ENCODE measurements at places on chromosomes 7 and 10.
A peak's percentile ranks its signal among the peaks of the same experiment; 100 is the strongest.

DNA sequence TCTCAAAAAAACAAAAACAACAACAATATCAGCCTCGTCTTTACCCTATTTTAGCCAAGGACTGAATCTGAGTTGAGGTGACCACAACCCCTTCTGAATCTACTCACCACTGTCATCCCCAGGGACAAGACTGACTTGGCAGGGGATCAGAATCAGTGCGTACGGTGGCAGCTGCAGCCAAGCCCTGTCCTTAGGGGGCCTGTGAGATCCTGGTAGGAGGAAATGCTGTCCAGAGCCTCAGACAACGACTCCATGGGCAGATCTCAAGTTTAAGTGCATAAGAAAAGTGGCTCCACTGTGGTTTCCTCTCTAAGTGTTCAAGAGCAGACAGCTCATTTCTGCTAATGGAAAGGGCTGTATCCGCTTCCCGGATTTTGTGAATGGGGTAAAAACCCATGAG lies 22.4 kb upstream of the CYTH3 start:
- H3K36me3 ChIP-seq, result no peaks in the 10 kb centered on the region
- H3K4me3 ChIP-seq, result no peak overlapping the region
- no peak overlapping the region for H3K27ac ChIP-seq
- no peaks in the 10 kb centered on the region for H3K27me3 ChIP-seq
- no peaks in the 10 kb centered on the region for H3K4me1 ChIP-seq
- no peak for DNase-seq

- H3K27me3 ChIP-seq, result no peaks in the 10 kb centered on the region
- H3K27ac ChIP-seq, result no peak overlapping the region
- no peak for DNase-seq
- H3K4me3 ChIP-seq, result no peak overlapping the region
- no peaks in the 10 kb centered on the region for H3K4me1 ChIP-seq
These were observed 987.9 kb downstream of the KCNMA1 start for GRCh38 chr10:76649723-76650127.

GRCh38 chr10:132571650-132572544 lies 34.3 kb downstream of the INPP5A start:
- H3K27ac ChIP-seq, result peak overlapping the region; percentile 9
- H3K4me3 ChIP-seq, result no peak overlapping the region
- H3K4me1 ChIP-seq, result peaks cover 21% of the 10 kb centered on the region
- DNase-seq, result peak; percentile 59
- no peaks in the 10 kb centered on the region for H3K36me3 ChIP-seq

DNA sequence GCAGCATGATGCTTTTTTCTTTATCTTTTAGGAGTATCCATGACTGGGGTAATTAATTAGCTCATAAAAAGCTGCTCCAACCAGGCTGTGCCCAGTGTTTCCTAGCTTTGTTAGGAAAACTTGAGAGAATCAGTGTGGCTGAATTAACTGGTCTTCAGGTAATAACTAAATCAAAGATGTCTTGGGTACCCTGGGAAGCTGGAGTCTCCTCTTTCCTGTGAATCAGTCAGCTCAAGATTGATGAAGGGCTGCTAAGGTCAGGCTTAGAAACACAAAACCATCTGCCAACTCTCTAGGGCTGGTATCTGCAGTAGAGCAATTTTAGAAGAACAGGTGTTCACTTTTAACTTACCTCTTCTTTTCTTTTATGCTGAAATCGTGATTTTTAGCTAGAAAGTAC lies 21.4 kb upstream of the ATOH7 start:
- no peak overlapping the region for H3K4me3 ChIP-seq
- H3K36me3 ChIP-seq, result no peaks in the 10 kb centered on the region
- peaks cover 14% of the 10 kb centered on the region for H3K27me3 ChIP-seq
- peaks cover 4% of the 10 kb centered on the region for H3K4me1 ChIP-seq

GRCh38 chr7:143490717-143491306 lies 13.1 kb downstream of the TAS2R41 start:
- peaks cover 18% of the 10 kb centered on the region for H3K4me1 ChIP-seq
- H3K4me3 ChIP-seq, result no peak overlapping the region
- no peaks in the 10 kb centered on the region for H3K27me3 ChIP-seq
- no peaks in the 10 kb centered on the region for H3K36me3 ChIP-seq
- DNase-seq, result peak; percentile 18
- H3K27ac ChIP-seq, result no peak overlapping the region

DNA sequence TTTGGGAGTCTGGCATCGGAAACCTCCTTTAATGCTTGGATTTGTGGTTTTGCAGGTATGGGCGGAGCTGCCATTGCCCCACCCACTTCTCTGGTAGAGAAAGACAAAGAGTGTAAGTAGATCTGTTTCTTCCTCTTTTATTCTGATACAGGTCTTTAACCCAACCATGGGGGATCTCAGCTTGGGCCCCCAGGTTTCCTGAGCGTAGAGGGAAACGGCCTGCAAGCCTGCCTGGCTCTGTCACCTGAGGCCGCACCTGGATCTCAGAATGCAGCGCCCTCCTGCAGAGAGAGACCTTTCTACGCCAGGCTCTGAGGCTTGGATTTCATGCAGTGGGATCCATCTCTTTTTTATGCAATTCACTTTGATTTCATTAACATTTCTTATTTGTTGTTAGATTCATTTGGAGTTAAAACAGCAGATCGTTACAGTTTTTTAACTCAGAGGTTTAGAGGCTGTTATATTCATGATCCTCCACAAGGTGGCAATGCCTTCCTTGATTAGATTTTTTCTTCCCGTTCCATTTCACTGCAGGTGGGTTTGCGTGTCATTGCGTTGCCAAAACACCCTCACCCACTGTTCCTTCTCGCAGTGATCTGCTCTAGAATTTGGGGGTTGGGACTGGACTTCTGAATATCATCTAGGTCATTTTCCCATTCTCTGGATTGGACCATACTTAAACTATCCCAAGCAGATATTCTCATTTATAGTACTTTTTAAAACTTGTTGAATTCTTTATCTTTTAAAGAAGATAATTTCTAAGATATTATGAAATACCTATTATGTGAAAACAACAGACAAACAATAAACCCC lies 20.0 kb downstream of the RBM17 start:
- peaks cover 71% of the 10 kb centered on the region for H3K36me3 ChIP-seq
- peak; percentile 64 for DNase-seq
- peak overlapping the region; percentile 36 for H3K27ac ChIP-seq
- H3K27me3 ChIP-seq, result no peaks in the 10 kb centered on the region
- H3K4me3 ChIP-seq, result no peak overlapping the region

GRCh38 chr10:3542185-3542611 lies 242.8 kb downstream of the KLF6 start:
- no peaks in the 10 kb centered on the region for H3K4me1 ChIP-seq
- H3K27ac ChIP-seq, result no peak overlapping the region
- H3K27me3 ChIP-seq, result no peaks in the 10 kb centered on the region
- H3K4me3 ChIP-seq, result no peak overlapping the region

DNA sequence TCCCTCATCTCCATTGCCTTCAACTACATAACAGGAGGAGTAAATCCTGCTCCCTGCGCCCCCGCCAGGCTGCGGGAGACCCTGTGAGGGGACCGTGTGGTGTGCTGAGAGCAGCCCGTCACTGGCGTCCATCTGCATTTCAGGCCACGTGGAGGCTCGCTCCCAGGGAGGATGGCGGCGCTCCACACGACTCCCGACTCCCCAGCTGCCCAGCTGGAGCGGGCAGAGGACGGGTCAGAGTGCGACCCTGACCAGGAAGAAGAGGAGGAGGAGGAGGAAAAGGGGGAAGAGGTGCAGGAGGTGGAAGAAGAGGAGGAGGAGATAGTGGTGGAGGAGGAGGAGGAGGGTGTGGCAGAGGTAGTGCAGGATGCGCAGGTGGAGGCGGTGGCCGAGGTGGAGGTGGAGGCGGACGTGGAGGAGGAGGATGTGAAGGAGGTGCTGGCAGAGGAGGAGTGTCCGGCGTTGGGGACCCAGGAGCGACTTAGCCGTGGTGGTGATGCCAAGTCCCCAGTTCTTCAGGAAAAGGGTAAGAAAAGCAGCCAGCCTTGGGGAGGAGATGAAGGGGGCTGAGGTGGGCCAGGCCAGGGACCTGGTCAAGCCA lies 5.2 kb downstream of the ZNF316 start:
- no peaks in the 10 kb centered on the region for H3K27me3 ChIP-seq
- no peak overlapping the region for H3K27ac ChIP-seq
- H3K4me3 ChIP-seq, result no peak overlapping the region
- peaks cover 68% of the 10 kb centered on the region for H3K36me3 ChIP-seq

DNA sequence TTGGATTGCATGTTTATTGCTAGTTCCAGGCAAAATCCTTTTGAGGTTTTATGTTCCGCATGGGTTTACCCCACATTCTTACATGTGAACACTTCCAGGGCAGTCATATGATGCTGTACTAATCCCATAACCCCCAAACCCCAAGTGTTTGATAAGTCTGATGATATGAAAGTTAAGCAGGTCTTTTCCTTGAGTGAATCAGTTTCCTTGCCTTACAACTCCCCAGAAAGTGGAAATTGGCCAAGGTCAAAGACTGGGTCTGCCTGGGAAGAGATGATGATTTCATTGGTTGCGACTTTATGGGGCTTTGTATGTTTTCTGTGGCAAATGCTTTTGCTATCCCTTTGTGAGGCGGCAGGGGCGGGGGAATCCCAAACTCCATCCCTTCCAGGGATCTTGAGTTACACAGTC lies 24.7 kb downstream of the AFAP1L2 start:
- H3K27ac ChIP-seq, result no peak overlapping the region
- H3K27me3 ChIP-seq, result peaks cover 39% of the 10 kb centered on the region
- DNase-seq, result no peak
- H3K36me3 ChIP-seq, result no peaks in the 10 kb centered on the region
- no peak overlapping the region for H3K4me3 ChIP-seq

DNA sequence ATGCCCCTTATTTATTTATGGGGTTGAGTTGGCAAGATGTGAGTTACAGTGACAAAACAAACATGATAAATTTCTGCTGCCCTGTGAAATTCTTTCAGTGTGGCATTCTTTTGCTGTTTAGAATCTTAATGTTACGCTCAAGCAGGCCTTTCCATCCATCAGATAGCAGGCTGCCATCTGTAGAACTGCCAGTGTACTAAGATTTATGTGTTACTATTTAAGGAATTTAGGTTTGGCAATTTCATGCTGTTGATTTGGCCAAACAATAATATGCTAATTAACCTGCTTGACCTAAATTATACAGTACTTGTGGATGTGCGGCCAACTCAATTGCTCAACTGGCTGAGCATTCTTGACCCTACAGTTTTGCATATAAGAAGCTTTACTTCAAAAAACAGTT lies 477.7 kb upstream of the TPK1 start:
- DNase-seq, result no peak
- H3K36me3 ChIP-seq, result no peaks in the 10 kb centered on the region
- H3K27ac ChIP-seq, result no peak overlapping the region
- no peaks in the 10 kb centered on the region for H3K4me1 ChIP-seq
- H3K4me3 ChIP-seq, result no peak overlapping the region

GRCh38 chr7:151232917-151233701 lies 826 bp downstream of the CHPF2 start:
- H3K27me3 ChIP-seq, result no peaks in the 10 kb centered on the region
- peaks cover 29% of the 10 kb centered on the region for H3K4me1 ChIP-seq
- peak; percentile 67 for DNase-seq
- peak overlapping the region; percentile 99 for H3K4me3 ChIP-seq
- peak overlapping the region; percentile 98 for H3K27ac ChIP-seq
- H3K36me3 ChIP-seq, result peaks cover 14% of the 10 kb centered on the region

DNA sequence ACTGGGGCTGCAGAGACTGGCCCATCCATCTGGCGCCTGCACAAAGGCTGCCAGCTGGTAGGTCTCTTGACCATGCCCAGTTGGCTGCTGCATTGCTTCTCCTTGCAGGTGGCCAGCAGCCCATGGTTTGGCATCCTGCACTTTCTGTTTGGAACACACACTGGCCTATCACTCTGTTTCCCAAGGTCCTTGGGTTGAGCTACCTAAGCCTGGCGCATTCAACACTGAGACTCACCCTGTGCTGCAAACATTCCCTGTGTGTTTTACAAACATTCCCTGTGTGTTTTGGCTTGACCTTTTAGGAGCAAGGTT lies 55.5 kb downstream of the TACR2 start:
- peak overlapping the region; percentile 90 for H3K27ac ChIP-seq
- peaks cover 61% of the 10 kb centered on the region for H3K36me3 ChIP-seq
- DNase-seq, result no peak
- peaks cover 78% of the 10 kb centered on the region for H3K4me1 ChIP-seq
- no peaks in the 10 kb centered on the region for H3K27me3 ChIP-seq

- H3K4me3 ChIP-seq, result peak within 1 kb of the TSS; percentile 99
- peak; percentile 93 for DNase-seq
- H3K36me3 ChIP-seq, result peaks cover 14% of the 10 kb centered on the region
- H3K27ac ChIP-seq, result peak within 1 kb of the TSS; percentile 98
- no peaks in the 10 kb centered on the region for H3K27me3 ChIP-seq
These were observed at the start of gene CHPF2 for GRCh38 chr7:151232091-151232916. Gene CHPF2, plus strand, starts transcription at chr7:151232483. Its CDS starts 1,529 bp downstream, at chr7:151234012.

DNA sequence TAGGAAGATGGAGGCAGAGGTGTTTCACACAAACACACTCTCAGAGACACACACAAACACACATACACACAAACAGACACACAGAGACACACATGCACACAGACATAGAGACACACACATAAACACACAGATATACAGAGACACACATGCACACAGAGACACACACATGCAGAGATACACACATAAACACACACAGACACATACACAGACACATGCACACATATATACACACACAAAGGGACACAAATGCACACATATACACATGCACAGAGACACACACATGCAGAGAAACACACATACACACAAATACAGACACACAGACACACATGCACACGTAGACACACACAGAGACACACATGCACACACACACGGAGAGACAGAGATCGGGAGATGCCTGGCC lies 163.3 kb downstream of the TCERG1L start:
- no peak overlapping the region for H3K27ac ChIP-seq
- no peaks in the 10 kb centered on the region for H3K36me3 ChIP-seq
- H3K4me1 ChIP-seq, result no peaks in the 10 kb centered on the region
- no peak overlapping the region for H3K4me3 ChIP-seq
- H3K27me3 ChIP-seq, result no peaks in the 10 kb centered on the region
- no peak for DNase-seq

DNA sequence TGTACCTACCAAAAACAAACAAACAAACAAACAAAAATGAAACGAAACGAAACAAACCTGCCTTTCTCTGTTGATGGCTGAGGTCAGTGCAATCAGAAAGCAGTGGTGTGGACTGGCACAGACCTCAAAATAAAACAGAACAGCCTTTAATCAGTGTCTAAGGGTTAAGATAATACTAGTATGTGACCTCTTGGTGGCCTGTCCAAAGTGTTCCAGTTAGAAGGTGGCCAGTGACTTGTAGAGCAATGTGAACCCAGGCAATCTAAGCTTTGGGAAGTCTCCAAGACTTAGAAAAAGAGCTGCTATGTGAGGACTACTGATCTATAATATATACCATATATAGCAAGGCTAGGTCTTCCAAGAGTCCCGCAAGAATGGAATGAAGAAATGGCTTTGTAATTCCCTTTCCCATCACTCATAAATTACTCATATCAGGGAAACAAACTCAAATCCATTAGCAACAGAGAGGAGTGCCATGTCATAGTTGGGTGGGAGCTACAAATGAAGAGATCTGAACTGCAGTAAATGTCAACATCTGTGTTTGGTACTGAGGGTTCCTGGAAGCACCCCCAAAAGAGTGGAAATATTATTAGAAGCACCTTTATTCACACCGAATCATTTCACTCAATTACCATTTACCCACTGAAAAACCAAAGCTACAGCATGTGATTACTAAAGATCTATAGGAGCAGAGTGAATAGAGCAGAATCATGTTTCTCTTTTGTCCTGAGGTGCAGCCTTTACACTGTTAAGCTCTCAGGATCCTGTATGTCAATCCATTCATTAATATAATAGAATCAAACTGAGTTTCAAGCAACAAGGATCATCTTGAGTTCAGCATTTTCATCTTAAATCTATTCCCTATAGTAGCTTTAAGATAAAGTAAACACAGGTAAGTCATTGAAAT lies 28.0 kb downstream of the ABLIM1 start:
- H3K27ac ChIP-seq, result no peak overlapping the region
- no peaks in the 10 kb centered on the region for H3K36me3 ChIP-seq
- H3K4me3 ChIP-seq, result no peak overlapping the region
- H3K27me3 ChIP-seq, result peaks cover 51% of the 10 kb centered on the region

Measured in activated CD4-positive, alpha-beta T cell treated with anti-CD3 and anti-CD28 coated beads, Interleukin-2, amount 10 ng/mL, durations not matched to agents 7 days and 5 days (primary cell).